ENCODE measurements at places on chromosomes 16 and 17.

- no peak for DNase-seq
These were observed 336.6 kb downstream of the TMEM114 start for GRCh38 chr16:8253718-8254117.

- DNase-seq, result no peak
These were observed 35.7 kb upstream of the MED9 start for GRCh38 chr17:17440938-17441675.

DNA sequence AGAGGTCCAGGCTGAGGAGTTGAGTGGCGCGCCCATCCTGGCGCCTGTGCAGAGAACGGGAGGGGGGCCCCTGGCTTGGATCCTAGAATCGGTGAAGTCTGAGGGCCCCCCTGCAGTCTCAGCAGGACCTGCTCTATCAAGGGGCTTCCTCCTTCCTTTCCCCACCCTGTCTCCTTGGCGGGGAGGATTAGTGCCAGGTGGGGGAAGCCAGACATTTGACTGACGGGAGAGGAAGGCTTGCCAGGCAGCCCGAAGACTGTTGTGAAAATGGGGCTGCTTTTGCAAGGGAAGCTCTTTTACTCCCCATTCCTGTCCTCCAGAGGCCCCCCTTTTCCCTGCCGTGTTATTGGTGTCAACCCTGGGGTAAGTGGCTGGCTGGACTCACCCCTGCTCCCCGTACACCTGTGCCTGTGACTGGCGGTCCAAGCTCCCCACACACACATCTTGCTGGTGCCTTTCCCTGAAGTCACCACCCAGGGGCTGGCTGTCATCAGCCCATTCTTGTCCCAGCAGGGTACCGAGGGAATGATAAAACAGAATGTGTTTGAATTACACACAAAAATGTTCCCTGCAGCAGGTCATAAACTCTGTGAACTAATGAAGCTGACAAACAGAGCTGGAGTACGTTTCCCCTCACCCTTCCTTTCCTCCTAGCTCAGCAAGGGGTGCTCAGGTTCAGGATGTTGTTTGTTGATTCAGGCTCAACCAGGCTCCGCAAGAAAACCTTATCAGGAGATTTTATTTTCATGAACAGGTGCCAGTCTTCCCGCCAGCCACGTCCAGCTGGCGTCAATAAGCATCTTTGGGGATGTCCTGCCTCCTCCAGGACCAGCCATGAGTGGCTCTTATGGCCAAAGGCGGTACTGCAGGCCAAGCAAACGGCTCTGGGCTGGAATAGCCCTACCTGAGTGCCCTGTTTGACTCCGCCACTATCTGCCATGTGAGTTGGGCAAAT, 4.4 kb upstream of the ARMC7 start:
- peak; percentile 56 for DNase-seq

- no peak for DNase-seq
These were observed 52.0 kb downstream of the MAP2K6 start for GRCh38 chr17:69466451-69466850.

DNA sequence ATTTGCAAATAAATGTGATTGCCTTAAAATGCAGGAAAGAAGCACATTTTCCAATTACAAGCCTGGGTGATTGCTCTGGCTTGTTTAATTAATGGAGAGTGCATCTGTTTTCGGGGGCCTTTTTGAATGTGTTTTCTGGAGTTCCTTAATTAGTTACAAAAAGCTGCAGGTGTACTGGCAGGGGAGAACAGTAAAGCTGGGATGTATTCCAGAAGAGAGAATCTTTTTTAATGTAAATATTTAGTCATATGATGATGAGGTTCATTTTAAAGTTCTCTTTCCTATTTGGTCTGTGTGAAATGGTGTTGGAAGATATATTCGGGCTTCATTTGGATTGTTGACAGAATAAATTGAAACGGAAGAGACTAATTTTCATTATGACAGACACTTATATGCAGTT, 70.9 kb upstream of the N4BP1 start:
- no peak for DNase-seq

DNA sequence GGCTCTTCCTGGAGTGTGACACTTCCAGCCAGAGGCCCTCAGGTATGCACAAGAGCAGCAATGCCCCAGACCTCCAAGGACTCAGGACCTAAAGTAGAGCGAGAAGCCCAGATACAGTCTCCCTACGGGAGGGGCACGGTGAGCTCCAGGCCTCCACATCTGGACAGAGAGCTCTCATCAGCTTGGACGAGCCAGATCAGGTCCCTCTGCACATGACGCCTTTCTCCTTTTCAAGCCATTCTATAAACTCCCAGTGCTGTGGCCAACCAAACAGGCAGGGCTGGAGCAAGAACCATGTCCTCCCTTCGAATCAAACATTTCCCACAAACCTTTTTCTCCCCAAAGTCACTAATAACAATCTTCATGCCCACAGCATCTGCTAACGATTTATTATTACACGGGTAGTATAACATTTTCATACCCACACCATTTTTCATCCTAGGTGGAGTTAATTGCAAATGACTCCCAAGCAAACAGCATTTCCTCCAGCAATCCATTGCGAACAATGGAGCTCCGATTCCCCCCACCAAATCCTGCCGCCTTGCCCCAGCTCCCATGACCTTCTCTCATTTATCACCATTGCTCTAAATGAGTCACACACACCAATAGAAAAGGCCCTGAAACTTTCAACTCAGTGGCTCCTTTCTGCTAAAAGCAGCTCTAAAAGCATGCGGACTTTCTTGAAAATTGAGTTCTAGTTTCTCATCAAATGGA, 24.2 kb upstream of the NLRP1 start:
- DNase-seq, result no peak

DNA sequence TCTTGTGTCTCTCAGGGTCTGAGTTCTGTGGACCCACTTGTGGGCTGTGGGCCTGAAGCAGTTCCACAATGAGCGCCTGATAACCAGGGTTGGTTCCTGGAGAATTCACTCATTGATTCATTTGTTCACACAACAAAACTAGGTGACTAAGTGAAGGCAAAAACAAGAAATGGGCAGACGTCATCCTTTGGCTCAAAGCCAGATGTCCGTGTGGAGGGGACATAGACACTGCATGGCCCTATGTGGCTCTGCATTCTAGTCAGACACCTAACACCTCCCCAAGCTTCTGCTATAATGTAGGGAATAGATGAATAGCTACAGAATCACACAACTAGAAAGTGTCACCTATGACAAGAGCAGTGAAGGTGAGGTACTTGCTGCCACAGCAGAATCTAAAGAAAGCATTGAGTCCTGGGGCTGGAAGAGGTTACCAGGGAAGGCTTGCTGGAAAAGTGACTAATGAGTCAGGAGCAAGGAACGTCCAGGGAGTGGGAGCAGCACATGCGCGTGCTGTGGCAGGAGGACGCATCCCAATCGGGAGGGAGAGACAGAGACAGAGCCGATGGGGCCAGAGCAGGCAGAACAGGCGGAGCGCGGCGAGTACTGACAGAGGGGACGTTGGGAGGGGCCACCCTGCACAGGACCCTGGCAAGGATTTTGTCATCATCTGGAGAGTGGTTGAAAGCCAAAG, 58.9 kb downstream of the CES1 start:
- no peak for DNase-seq

DNA sequence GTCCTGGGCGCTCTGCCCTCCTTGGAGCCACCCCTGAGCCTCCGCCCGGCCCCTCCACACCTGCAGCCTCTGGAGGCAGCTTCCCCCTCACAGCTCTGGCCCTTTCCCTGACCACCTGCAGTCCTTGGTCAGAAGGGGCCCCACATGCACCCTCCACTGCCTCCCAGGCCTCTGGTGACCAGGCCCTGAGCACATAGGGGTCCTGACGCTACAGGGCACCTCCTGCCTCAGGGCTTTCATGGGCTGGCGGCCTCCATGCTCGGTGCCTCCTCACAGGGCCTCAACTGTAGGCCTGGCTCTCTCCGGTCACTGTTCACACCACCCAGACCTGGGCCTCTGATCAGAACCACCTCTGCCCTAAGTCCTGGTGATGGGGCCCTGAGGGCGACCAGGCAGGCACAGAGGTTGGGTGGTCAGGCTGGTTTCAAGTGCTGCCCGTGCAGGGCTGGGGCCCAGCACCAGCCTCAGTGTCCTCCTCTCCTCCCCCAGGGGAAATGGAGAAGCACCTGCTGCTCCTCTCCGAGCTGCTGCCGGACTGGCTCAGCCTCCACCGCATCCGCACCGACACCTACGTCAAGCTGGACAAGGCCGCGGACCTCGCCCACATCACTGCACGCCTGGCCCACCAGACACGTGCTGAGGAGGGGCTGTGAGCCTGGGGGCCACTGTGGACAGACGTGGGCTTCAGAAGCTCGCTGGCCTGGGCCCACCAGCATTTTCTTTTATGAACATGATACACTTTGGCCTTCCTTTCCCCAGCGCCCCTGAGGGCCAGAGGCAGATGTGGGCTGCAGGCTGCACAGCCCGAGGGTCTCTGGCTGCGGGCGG, 3.9 kb downstream of the APRT start:
- no peak for DNase-seq

GRCh38 chr16:9302072-9302471, 210.6 kb downstream of the HAPSTR1 start:
- no peak for DNase-seq

DNA sequence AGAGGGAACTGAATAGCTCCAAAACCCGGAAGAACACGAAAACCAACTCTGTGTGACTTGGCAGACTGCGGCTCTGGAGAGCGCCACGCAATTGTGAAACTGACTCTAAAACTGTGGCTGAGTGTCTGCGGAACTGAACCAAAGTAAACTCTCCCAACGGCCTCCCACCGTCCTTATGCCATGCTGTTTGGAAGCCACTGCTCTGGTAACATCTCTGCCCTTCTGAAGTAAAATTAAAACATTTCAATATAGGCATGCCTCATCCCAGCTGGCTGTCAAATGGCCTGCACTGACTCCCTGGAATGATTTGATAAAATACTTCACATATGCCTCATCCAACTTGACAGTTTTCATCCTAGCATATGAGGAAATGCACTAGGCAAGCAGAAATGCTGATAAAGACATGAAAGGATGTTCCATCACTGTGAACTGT, 70.2 kb downstream of the PARN start:
- DNase-seq, result no peak

DNA sequence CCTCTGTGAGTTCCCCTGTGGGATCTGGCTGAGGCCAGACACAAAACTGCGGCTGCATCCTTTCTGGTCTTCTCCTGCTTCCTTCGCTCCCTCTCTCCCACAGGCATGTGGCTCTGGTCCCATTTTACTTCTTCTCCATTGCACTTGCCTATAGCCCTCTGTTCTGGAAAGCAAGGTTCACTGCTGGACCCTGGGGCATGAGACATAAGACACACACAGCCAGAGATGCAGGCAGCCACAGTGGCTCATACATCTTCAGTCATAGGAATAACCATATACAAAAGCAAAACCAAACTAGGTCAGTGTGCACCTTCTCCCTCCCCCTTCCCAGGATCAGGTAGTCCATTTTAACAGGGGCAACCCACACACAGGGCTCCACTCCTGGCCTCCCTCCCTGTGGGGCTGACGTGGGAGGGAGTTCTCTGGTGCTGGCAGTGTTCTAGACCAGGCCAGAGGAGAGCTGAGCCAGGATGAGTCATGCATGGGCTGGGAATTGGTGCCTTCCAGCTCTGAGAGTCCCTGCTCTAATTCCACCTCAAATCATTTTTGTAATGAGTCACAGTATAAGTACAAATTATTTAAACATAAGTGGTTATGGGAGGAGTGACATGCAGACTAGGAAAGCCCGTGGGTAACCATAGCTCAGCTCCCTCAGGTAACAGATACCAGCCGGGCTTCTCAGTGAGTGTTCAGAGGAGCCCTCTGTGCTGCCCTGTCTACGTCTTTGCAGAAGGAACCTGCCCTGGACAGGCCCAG, 58.0 kb downstream of the ASIC2 start:
- DNase-seq, result peak; percentile 48

- DNase-seq, result no peak
These were observed 10.8 kb downstream of the CDK5R1 start for GRCh38 chr17:32497431-32498205.

- no peak for DNase-seq
These were observed 53.1 kb downstream of the NDE1 start for GRCh38 chr16:15703029-15703736.

DNA sequence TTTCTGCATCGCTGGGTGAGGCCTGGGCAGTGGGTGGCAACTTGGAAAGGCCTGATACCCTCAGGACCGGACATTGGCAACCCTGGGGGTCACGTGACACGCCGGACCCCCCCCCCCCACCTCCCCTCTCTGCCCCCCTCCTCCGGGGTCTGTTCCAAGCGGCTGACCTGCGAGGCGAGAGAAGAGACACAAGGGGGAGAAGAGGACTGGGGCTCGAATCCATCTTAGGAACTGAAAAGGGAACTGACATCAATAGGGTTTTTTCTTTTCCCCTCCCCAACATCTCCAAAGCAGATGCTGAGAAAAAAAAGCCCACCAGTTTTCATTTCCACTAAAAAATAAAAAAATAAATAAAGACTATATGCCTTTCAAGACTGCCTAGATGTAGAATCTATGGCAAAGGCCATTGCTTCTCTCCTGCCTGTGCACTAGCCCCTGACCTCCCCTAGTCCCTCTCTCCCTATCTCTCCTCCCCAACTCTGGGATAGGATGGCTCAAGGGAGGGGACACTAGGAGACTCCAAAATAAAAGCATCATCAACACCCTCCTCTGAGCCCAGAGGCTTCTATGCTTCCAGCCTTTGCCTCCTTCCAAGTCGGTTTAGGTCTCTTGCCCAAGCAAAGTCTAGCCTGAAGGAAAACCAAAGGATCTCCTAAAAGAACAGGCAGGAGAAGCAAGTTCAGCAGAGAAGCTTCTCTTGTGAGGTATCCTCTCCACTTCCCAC, 7.7 kb upstream of the HOXB2 start:
- DNase-seq, result no peak

DNA sequence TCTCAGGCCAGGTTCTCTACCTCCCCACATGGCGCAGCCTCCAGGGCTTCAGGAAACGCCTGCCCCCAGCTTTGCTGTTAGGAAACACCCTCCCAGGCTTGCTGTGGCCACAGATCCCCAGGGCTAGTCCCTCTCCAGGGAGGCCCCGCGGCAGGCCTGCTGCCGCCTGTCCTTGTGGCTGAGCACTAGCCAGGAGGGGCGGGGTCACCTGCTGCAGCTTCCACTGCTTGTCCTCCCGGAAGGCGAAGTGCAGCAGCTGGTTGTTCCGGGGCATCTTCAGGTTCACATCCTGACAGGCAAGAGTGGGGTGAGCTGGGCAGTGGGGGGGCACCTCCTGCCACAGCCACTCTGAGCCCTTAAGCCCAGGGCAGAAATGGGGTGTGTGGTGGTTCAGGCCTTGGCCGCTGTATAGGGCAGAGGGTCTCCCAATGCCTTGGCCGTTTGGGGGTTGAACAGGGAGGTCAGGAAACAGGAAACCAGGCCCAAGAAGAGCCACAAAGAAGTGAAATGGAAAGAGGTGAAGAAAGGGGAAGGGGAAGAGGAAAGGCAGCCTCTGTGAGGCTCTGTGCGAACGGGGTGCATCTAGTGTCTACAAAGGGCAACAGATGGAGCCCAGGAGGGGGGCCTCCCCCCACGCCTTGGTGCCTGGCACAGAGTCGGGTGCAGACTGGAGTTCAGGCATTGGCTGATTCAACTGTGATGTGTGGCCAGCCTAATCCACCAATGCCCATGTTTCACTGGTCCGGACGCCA, 2.0 kb downstream of the ROGDI start:
- no peak for DNase-seq

- DNase-seq, result peak; percentile 84
These were observed at the start of gene GAA for GRCh38 chr17:80101011-80101945. GAA (plus strand) TSS chr17:80101581; CDS start chr17:80104587, 3,006 bp downstream.
